ENCODE measurements at places on chromosomes 16 and 17.

DNA sequence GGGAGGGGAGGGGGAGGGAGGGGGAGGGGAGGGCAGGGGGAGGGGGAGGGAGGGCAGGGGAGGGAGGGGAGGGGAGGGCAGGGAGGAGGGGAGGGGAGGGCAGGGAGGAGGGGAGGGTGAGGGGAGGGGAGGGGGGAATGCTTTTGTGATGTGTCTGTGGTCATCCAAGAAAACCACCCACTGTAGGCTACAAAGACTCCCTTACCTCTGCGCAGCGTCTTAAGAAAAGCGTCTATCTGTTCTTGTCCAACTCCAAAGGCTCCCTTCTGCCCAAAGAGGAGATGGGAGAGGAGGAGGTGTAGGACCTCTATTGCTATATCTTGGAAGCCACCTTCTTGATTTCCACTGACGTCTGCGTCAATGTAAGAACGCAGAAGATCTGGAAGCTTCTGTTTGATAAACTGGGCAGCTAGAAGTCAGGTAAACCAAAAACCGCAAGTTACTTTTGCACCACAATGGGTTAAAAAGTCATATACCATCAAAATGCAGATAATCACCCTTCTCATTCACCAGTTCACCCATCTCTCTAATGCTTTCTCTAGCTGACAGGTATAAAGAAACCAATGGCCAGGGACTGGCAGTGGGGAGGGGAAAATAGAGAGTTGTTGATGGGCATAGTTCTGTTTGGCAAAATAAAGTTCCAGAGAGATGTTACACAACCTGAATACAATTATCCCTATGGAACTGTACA is 43.1 kb downstream of the CNOT1 start:
- no peak for DNase-seq

DNA sequence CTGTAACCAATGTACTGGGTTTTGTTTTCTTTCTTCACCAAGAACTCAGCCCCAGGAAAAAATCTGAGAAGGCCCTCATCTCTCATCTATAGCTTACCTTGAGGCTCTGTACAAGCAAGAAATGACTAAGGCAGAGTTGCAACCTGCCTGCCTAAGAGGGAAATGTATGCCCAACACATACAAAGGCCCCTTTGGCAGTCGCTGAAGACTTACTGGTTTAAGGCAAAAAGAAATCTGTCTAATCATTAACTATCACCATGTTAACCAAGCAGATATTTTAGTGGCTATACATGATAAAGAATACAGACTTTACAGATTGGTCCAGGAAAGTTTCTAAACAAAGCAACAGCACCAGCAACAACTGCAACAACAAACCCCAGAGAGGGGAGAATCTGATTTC is 14.2 kb downstream of the ZNF624 start:
- no peak for DNase-seq

GRCh38 chr16:3487521-3488410 is 7.5 kb downstream of the C16orf90 start:
- DNase-seq = no peak

DNA sequence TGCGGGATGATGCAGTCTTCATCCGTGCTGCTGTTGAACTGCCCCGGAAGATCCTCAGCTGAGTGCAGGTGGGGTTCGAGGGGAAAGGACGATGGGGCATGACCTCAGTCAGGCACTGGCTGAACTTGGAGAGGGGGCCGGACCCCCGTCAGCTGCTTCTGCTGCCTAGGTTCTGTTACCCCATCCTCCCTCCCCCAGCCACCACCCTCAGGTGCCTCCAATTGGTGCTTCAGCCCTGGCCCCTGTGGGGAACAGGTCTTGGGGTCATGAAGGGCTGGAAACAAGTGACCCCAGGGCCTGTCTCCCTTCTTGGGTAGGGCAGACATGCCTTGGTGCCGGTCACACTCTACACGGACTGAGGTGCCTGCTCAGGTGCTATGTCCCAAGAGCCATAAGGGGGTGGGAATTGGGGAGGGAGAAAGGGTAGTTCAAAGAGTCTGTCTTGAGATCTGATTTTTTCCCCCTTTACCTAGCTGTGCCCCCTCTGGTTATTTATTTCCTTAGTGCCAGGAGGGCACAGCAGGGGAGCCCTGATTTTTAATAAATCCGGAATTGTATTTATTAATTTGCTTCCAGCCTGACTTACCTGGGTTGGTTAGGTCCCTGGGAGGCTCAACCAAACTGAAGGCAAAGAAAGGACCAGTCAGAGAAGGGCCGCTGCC is 5.8 kb downstream of the TRAF4 start:
- no peak for DNase-seq

DNA sequence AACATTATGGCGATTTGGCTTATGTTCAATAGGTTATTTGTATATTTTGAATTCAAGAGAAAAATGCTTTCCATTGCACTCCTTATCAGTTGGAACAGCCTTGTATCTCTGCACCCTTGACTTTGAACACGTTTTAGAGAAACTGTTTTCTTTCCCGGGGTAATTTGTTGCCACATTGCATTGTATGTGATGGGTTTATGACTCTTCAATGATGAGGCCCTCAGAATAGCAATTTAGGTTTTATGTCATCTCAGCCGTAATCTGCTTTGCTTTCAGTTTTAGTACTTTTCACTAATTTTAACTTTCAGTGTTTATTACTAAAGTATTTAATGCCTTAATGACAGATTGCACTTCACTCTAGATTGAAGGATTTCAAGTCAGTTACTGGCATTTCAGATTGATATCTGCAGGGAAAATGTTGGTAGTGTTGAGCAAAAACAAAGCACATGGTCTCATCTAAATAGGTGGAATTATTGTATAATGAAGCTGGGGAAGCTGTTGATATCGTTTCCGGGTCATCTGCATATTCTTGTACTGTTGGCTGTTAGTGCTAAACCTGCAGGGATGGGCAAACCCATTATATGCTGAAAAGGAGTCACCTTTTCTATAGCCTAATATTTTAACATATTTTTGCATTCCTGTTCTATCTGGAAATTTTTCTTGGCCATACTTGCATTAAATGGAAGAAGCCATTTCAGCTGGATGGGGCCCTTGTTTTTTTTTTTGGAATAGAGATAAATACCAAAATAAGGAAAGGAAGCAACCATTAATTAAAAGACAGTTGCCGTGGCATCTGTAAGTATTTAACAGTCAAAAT is 2.0 kb downstream of the LUC7L3 start:
- DNase-seq = no peak

DNA sequence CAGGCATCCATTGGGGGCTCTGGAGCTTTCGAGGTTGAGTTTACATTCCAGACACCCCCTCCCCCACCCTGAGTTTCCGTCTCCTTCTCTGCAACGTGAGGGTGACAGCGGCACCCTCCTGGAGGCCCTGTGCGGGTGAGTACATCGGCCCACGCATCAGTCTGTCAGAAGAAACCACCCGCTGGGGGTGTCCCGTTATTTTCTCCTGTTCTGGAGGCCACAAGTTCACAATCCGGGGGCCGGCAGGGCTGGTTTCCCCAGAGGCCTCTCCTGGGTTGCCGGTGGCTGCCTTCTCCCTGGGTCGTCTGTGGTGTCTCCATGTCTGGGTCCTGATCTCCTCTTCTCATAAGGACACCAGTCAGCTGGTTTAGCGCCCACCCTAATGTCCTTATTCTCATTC is 35.7 kb downstream of the GSE1 start:
- DNase-seq = no peak

All from activated naive CD4-positive, alpha-beta T cell treated with anti-CD3 and anti-CD28 coated beads, Interleukin-2, amount 50 U/mL, for 16 hours (primary cell).